ENCODE measurements at places on chromosomes 12 and 14. TPM values are rescaled to one million over a fixed set of nuclear protein-coding genes. Genes with fewer than 3 reads are reported as not detected.

The EVL gene
- total RNA-seq, result 1,017 TPM

The ESPL1 gene
- 125 TPM for total RNA-seq

DNA sequence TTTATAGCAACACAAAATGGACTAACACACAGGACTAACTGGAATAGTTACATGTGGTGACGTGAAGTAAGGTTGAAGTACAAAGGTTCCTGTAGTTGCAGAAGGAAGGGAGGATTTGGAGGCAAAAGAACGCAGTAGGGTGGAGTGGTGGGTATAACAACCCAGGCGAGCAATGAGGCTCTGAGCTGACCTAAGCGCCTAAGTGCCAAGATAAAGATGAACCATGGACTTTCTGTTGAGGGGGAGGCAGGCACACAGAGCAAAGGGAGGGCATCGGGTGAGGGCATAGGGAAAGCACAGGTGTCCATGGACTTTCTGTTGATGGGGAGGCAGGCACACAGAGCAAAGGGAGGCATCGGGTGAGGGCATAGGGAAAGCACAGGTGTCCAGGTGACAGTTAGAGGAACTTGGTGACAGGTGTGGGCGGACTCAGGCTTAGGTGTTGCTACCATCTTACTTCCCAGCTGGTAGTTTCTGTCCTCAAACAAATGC is 15.2 kb downstream of the SCNN1A start:
- no peak for DNase-seq

DNA sequence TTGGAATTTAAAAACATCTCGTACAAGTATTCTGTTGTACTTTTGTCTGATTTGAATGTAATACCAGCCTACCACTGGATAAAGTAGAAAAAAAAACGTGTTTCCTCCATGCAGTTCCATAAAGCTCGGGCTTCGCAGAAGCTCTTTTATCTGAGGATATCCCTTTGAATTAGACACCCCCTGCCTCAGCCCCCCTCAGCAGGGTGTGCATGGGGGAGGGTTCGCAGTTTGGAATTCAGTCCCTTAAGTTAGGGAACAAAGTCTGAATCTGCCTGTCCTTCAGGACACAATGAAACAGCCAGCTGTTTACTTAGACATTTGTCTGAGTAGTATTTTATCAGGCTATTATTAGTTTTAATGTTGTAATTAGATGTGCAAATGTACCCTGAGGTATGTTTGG is 234.0 kb upstream of the CAND1 start:
- DNase-seq, result no peak

GRCh38 chr12:85697003-85697402 is 139.2 kb downstream of the RASSF9 start:
- DNase-seq, result no peak

DNA sequence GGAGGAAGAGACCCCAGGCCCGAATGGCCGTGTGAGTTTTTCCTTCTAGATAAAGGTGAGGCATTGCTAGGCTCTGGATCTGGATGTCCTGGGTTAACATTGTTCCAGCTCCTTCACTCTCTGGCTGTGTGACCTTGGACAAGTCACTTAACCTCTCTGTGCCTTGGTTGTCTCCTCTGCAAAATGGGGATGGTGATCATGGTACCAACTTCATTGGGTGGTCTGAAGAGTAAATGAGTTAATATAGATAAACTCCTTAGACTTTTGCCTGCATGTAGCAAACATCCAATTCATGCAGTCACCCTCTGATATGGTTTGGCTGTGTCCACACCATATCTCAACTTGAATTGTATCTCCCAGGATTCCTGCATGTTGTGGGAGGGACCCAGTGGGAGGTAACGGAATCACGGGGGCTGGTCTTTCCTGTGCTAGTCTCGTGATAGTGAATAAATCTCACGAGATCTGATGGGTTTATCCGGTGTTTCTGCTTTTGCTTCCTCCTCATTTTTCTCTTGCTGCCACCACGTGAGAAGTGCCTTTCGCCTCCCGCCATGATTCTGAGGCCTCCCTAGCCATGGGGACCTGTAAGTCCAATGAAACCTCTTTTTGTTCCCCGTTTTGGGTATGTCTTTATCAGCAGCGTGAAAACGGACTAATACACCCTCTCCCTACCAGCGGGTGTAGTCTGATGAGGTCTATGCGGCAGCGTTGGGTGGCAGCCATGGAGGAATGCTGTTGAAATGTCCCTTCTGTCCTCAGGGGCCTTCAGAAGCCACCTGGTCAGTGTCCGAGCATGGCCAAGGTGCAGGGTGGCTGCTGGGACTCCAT is 256.1 kb downstream of the GLT1D1 start:
- DNase-seq, result no peak

- DNase-seq, result no peak
Measured at GRCh38 chr12:45546545-45546944, 183.0 kb upstream of the ARID2 start.

- peak; percentile 39 for DNase-seq
Measured at GRCh38 chr14:70567791-70568190, 32.7 kb downstream of the MED6 start.

- DNase-seq, result no peak
Measured at GRCh38 chr12:76310110-76310509, 38.1 kb downstream of the BBS10 start.

DNA sequence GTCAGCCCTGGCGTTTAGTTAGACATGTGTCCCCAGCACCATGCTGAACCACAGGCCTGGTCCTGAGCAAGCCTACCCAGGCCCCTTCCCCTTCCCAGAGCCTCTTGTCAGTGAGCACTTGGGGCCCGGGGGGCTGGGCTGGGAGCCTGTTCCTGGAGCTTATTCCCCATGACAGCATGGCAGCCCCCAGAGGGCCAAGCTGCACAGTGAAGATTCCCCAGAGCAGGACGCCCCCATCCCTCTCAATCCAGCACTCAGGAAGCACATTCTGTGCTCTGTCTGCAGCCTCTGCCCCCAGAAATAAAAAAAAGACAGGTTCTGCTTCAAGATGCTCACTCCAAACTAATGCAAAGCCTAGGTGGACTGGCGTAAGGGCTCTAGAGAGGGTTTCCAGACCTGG is 117.3 kb downstream of the LGMN start:
- no peak for DNase-seq

DNA sequence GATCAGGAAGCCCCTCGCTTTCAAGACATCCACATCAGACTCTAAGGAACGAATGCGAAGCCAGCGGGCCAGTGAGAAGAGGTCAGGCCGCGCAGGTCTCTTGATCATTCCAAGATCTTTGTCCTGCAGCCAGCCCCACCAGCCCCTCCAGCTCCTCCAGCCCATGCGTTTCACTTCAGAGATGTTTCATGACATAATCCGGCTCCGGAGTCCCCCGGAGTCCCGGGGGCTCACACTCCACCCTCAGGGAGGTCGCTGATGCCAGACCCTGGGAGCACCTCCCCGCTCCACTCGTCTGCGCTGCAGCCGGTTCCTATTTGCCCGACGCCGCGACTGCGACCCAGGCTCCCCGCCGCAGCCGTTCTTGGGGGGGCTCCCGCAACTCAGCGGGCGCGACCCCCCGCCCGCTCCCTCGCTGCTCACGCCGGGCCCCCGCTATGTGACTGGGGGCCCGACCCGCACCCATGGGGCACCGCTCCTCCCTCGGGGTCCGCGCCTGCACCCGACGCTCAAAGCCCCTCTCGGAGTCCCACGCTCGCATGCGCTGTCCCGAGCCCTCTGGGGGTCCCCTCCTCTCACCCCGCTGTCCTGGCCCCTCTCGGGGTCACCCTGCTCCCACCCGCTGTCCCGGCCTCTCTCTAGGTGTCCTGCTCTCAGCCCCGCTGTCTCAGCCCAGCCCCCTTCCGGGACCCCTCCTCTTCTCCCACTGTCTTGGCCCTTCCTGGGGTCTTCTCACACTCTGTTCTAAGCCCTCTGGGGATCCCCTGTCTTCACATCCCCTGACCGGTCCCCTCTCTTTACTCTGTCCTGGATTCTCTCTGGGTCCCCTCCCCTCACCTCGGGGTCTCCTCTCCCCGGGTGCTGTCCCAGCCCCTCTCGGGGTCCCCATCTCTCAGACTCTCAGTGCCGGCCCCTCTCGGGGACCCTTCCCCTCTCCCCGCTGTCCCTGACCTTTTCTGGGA is 1.1 kb downstream of the TAOK3 start:
- no peak for DNase-seq

DNA sequence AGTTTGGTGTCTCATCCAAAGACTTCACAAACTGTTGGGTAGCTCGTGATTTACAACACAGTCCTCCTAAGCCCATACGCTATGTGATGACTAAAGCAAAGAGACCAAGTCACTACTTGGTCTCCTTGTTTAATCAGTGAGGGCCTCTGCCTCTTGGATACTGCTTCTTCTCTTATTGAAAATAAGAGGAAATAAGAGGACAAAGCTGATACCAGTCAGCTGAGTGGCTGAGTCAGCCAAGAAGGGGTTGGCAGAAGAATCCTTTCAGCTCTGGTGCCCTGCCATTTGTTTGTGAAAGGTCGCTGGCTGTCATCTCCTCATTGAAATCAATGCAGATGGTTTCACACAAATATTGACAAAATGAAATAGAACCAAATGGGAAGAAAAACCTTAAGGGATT is 67.5 kb upstream of the SLC35F4 start:
- no peak for DNase-seq

- no peak for DNase-seq
Measured at GRCh38 chr14:62796431-62796830, 248.8 kb downstream of the KCNH5 start.

GRCh38 chr14:95577067-95577800 is 42.4 kb downstream of the GLRX5 start:
- no peak for DNase-seq

- no peak for DNase-seq
Measured at GRCh38 chr14:91322623-91323022, 78.1 kb upstream of the GPR68 start.

DNA sequence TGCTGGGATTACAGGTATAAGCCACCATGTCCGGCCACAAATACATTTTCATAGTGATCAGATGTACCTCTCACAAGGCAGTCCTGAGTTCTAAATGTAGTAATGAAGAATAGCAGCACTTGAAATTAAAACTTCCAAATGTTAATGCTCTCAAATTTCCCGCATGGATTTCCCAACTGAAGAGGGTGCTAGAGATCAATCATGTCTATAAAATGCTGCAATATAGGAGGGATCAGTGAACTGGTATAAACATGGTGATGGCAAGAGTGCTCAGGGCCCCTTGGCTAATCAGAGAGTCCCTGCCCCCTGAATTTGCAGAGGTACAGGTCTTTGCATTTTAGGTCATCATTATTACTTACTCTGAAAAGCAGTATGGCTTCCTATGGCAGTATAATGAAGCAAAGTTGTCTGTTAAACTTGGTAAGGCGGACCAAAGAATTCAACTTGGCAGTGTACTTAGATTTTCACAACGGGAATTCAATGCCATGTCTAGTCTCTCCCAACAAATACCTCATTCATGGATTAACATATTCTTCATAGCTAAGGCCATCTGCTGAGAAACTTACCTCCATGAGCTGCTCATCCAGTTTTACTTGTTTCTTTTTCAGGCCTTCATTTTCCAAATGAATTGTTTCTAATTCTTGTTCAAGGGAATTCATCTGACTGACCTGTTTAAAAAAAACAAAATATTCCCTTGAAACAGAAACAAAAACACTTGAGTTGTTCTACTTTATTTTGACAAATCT is 67.0 kb upstream of the SAV1 start:
- DNase-seq, result no peak

GRCh38 chr12:116358893-116359761 is 81.6 kb upstream of the MED13L start:
- DNase-seq, result peak; percentile 78

- DNase-seq, result no peak
Measured at GRCh38 chr12:31518680-31519227, 72.2 kb downstream of the DENND5B start.

DNA sequence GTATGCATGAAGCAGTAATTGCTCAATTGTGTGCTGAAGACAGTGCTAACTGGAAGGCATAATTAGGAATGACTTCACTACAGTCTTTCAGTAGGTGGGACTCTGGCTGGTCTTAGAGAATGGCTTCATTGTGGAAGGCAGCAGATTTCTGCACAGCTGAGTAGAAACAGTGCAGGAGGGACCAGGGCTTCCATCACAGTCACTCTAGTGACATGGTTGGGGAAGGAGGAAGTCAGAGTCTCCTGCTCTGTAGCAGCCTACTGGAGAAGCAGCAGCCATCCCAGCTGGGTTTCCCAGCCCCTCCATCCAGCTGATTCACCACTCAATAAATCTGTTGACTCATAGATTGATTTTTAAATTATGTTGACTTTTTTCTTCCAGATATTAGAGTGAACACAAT is 80.6 kb upstream of the DBX2 start:
- DNase-seq, result no peak

DNA sequence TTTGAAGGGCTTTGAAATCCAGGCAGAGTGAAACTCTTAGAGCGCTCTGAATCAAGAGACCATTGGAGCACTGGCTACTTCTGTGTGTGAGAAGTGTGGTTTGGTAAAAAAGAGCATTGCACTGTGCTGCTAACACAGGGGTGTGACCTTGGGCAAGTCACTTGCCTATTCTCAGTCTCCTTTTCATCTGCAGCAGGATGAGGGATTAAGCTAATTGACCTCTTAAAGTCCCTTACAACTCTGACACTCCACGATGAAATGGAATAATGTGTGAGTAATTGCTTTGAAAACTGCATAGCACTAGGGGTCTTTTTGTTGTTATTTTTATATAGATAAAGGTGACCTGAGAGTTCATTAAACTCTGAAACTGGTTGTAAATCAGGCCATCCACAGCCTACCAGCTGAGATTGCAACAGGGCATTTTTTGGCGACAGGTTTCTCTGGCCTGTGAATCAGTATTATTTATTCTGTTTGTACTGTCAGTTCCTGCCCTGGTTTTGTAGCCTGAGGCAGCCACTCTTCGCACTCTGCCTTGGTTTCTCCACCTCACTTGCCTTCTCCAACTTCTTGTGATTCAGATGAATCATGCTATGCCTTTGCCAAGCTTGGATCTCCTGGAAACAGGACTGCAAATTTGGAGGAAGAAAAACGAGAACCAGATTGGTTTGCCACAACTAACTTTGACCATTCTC is 159.9 kb upstream of the PARP11 start:
- DNase-seq, result no peak

- DNase-seq, result no peak
Measured at GRCh38 chr12:124675881-124676713, 108.7 kb upstream of the NCOR2 start.

Measured in activated CD4-positive, alpha-beta T cell treated with anti-CD3 and anti-CD28 coated beads, Interleukin-2, amount 10 ng/mL, durations not matched to agents 7 days and 5 days (primary cell).